ENCODE measurements at places on chromosomes 11 and 22.

GRCh38 chr11:3876613-3877012 is 21.1 kb downstream of the STIM1 start:
- DNase-seq: no peak

DNA sequence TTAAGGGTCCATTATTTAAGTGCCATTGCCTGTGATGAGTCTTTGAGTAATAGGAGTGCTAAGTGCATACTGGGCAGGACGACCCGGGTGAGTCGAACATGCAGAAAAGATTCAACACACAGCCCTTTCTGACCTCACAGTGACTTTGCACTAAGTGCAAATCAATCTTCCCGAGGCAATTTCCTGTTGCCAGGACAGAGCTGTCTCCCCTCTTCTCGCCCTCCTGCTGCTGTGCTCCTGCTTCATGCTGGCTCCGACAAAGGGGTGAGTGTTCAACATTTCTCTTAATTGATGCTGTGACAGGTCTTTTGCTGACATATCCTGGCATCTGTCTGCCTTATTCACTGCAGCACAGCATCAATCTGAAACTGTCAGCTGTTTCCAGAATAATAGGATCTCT is 42.0 kb downstream of the MCHR1 start:
- DNase-seq: peak; percentile 59

- no peak for DNase-seq
These were observed 8.1 kb downstream of the P2RX6 start for GRCh38 chr22:21022955-21023614.

DNA sequence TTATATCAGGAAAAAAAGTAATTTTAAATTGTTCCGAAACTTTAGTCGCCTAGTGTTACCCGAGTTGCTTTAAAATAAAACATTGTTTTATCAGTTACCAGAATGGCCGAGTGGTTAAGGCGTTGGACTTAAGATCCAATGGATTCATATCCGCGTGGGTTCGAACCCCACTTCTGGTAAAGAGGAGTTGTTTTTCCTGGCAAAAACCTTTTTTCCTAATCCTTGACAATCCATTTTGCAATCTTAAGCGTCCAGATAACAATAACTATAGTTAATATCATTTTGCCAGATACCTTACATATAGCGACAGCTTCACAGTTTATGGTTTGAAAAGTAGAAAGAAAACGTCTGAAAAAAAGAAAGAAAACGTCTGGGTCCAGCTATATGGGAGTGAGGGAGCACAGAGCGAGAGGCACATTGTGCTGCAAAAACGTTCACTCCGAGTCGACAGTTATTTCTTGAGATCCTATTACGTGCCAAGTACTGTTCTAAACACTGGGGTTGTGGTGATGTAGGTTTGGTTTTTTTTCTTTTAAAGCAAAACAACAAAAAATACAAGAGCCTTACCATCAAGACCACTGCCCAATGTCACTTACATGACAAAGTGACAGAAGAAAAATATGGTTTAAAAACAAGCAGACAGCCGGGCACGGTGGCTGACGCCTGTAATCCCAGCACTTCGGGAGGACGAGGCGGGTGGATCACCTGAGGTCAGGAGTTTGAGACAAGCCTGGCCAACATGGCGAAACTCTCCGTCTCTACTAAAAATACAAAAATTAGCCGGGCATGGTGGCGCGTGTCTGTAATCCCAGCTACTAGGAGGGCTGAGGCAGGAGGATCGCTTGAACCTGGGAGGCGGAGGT is 40.6 kb downstream of the OR4D9 start:
- peak; percentile 90 for DNase-seq

DNA sequence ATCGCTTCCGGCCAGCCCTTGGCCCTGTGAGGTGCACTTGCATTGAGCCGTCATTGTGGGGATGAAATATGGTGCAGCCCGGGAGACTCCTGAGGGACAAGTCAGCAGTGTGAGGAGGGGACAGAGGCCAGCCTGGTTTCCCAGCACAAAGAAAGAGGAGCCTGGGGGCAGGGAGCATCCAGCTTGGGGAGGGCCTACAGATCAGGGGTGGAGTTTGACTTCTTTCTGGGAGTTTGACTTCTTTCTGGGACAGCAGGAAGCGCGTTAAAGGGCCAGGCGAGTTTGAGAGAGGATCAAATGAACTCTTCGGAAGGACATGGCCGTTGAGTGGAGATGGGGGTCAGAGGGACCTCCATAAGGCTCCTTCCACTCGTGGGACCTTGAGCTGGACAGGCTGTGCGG is 91.9 kb downstream of the LRRC32 start:
- no peak for DNase-seq

DNA sequence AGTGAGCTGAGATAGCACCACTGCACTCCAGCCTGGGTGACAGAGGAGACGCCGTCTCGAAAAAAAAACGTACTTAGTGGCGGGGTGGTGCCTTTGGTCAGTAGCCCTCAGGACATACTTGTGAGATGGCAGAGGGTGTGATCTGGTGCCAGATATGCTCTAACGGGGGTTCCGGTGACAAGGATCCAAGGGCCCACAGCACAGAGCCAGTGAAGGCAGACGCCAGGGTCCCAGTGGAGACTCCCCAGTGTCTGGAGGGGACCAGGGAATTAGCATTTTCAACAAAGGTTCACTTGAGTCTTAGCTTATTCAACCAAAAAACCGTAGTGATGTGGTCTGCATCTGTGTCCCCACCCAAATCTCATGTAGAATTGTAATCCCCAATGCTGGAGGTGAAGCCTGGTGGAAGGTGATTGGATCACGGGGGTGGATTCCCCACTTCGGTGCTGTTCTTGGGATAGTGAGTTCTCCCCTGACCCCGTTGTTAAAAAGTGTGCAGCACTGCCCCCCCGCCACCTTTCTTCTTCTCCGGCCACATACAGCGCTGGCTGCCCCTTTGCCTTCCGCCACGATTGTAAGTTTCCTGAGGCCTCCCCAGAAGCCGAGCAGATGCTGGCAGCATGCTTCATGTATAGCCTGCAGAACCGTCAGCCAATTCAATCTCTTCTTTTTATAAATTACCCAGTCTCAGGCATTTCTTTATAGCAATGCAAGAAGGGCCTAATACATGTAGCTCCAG is 26.6 kb upstream of the OSBPL5 start:
- no peak for DNase-seq

- no peak for DNase-seq
These were observed 118.2 kb upstream of the KIRREL3 start for GRCh38 chr11:127118811-127119210.

DNA sequence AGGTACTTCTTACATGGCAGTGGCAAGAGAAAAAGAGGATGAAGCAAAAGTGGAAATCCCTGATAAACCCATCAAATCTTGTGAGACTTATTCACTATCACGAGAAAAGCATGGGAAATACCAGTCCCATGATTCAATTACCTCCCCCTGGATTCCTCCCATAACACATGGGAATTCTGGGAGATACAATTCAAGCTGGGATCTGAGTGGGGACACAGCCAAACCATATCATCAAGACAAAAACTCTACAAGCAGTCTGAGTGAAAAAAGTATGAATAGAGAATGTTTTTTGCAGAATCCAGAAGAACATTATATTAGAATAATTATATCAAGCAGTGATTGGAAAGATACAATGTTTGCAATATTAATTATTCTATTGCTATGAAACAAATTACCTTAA is 893.7 kb downstream of the FAM181B start:
- DNase-seq: no peak

- DNase-seq: no peak
These were observed 3.7 kb downstream of the SPCS2 start for GRCh38 chr11:74952752-74953151.

DNA sequence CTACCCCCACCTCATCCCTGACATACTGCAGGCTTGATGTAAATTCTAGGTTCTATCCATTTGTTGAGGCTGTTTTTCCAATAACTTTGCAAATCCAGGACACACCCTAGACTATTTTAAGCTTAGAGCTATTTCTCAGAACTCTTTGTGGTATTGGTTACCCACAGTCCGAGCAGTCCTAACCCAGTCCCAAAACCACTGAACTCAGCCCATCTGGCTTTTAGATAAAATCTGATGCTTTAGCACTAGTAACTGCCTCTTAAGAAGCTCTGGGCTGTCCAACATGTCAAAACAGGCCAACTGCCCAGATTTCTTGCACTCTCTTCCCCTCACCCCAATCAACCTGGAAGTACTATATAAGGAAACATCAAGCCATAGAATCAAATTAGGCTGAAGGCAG is 344.4 kb upstream of the CADM1 start:
- DNase-seq: no peak

GRCh38 chr11:122726028-122726427 is 70.5 kb downstream of the UBASH3B start:
- DNase-seq: no peak

DNA sequence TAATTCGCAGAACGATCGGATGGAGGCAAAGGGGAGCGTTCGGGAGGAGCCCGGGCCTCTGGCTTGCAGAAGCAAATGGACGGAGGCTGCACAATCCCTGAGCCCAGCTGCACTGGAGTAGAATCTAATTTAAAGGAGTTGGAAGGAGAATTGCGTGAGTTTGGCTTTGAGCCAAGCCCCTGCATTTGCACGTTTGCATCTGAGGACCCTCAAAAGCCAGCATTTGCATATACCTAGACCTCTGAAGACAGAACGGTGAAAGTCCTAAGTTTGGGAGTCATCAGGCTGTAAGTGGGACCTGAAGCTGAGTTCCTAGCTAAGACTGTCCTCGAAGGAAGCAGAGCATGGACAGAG is 15.6 kb downstream of the TP53AIP1 start:
- DNase-seq: no peak

GRCh38 chr11:80826808-80827207 is 1386.0 kb upstream of the TENM4 start:
- no peak for DNase-seq

- no peak for DNase-seq
These were observed 1.3 kb downstream of the CLMP start for GRCh38 chr11:123193742-123194141.

- DNase-seq: no peak
These were observed 128.9 kb downstream of the RBFOX2 start for GRCh38 chr22:35899736-35900135.

DNA sequence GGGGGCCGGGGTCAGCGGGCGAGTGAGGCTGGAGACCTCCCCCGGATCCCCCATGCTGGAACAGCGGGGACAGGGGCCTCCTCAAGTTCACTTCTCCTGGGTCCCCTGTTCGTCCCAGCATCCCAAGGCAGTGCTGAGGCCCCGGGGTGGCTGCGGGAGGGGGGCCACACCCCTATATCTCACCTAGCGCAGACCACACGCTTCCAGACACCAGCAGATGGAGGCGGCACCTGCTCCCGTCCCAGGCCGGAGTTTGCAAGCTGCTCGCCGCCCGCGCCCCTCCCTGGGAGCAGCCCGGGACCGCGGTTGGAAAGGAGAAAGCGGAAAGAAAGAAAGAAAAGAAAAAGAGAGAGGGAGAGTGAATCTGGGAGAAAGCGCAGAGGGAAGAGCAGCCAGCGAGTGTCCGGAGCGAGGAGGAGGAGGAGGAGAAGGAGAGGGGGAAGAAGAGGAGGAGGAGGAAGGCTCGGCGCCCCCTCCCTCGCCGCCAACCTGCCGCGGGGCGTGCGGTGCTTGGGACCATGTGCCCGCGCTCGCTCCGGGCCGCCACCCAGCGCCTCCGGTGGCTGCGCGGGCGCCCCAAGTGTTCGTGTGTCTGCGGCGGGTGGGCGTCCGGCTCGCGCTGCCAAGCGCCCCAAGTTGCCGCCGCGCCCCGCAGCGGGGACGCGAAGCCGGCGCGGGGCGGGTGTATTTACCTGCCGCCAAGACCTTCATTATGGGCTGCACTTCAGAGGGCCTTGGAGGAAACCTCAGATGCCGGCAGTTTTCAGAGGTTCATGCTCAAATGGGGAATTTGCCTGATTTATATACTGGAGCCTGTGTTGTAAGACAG is at the start of gene LIF:
Gene LIF (minus strand): TSS at position 775 of the 829 bp plus-strand sequence. CDS start 64 bp downstream, at position 711.
- DNase-seq: peak; percentile 86

Data from iris pigment epithelial cell (primary cell).